Spinal cord (tissue), 10 donors: ENCODE measurements at places on chromosomes 11 and 22.

DNA sequence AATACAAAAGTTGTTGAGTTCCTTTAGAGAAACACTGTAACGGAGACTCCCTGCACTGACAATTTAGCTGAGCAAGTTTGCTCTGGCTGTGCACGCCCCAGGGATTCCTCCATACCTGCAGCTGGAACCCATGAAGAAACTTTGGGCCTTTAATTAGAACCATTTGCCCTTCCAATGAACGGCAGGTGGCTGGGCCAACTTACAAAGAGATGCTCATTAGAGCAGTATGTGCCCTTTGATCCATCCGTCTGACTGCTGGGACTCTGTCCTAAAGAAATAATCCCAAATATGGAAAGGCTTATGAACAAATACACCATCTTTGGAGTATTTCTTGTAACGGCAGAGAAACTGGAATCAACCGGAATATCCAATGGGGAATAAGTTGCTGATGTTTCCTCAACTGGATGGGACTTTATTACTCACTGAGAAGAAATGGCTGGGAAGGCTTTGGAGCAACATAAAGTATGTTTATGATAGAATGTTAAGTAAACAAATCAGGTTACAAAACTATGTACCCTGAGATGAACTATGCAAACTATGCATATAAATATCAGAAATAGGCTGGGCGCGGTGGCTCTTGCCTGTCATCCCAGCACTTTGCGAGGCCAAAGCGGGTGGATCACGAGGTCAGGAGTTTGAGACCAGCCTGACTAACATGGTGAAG, 24.4 kb upstream of the FBLN1 start:
- peak overlapping the region; percentile 84 for H3K27ac ChIP-seq
- no peak for DNase-seq
- H3K4me3 ChIP-seq: no peak overlapping the region
- H3K27me3 ChIP-seq: no peaks in the 10 kb centered on the region
- peaks cover 8% of the 10 kb centered on the region for H3K4me1 ChIP-seq

GRCh38 chr11:65432100-65432650, 9.6 kb downstream of the NEAT1 start:
- no peaks in the 10 kb centered on the region for H3K27me3 ChIP-seq
- H3K36me3 ChIP-seq: peaks cover 9% of the 10 kb centered on the region
- DNase-seq: no peak
- H3K4me1 ChIP-seq: peaks cover 17% of the 10 kb centered on the region
- H3K4me3 ChIP-seq: no peak overlapping the region

DNA sequence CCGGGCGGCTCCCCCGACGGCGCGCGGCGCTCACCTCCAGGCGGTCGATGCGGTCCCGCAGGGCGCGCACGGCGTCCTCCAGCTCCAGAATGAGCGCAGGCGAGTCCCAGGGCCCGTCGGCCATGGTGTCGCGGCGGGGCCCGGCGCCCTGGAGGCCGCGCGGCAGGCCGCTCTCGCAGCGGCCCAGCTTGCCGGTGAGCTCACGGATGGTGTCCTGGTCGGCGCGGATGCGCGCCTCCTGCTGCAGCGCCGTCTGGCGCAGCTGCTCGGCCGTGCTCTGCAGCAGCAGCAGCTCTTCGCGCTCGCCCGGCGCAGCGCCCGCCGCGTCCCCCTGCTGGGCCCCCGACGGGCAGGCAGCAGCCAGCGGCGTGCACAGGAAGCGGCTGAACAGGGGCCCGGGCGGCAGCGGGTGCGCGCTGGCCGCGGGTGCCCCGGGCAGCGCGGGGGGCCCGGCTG, 599 bp downstream of the NPTXR start:
- DNase-seq: no peak
- H3K36me3 ChIP-seq: peaks cover 15% of the 10 kb centered on the region
- peaks cover 14% of the 10 kb centered on the region for H3K27me3 ChIP-seq
- peak overlapping the region; percentile 32 for H3K4me3 ChIP-seq
- no peak overlapping the region for H3K27ac ChIP-seq

DNA sequence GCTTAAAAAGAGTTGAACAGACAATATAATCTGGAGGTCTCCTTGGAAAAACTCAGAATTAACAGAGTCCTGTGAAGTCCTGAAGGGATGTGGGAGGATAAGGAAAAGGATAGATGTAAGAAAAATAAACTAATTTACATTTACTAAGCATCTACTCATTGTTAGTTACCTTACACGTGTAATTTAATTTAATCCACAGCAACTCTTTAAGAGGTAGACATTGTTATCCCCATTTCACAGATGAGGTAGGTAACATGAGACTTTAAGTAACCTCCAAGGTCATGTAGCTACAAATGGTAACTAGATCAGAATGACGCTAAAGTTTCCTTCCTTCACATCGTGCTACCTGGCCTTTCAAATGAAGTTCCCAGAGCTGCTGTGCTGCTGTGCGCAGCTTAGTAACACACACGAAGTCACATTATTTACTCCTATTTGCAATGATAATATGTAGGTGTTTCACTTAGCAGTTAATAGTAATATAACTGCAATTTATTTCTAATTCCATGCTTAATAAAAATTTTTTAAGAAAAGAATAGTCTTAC, 5.7 kb upstream of the PDE3B start:
- no peak overlapping the region for H3K4me3 ChIP-seq
- H3K4me1 ChIP-seq: peaks cover 4% of the 10 kb centered on the region
- H3K27me3 ChIP-seq: peaks cover 3% of the 10 kb centered on the region
- DNase-seq: no peak

GRCh38 chr11:605286-606129, 10.2 kb downstream of the IRF7 start:
- no peaks in the 10 kb centered on the region for H3K4me1 ChIP-seq
- DNase-seq: no peak
- H3K27me3 ChIP-seq: no peaks in the 10 kb centered on the region
- H3K27ac ChIP-seq: no peak overlapping the region

GRCh38 chr11:133052537-133052936, 479.8 kb downstream of the OPCML start:
- no peaks in the 10 kb centered on the region for H3K36me3 ChIP-seq
- peaks cover 8% of the 10 kb centered on the region for H3K27me3 ChIP-seq
- DNase-seq: no peak
- peaks cover 5% of the 10 kb centered on the region for H3K4me1 ChIP-seq
